Activated T-helper 1 cell treated with anti-CD3 and anti-CD28 coated beads, Interleukin-2, amount 50 U/mL, for 16 hours (primary cell): ENCODE measurements at places on chromosomes 5 and 9.

DNA sequence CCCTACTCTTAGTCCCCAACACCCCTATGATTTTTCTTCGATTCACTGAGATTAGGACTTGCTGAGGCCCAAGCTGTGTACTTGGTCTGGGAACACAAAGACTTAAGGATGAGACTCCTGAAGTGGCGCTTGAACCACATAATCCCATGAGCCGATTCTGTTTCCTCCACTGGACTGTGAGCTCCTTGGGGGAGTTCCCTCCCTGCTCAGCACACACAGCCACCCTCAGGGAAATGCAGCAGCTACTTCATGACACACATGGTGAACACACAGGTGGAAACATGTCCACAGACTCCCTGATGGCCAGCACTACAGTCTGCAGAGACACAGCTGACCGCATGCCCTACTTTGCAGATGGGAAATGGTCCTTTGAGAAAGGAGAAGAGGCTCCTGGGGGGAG, 101.1 kb downstream of the C5orf15 start:
- no peak for DNase-seq

DNA sequence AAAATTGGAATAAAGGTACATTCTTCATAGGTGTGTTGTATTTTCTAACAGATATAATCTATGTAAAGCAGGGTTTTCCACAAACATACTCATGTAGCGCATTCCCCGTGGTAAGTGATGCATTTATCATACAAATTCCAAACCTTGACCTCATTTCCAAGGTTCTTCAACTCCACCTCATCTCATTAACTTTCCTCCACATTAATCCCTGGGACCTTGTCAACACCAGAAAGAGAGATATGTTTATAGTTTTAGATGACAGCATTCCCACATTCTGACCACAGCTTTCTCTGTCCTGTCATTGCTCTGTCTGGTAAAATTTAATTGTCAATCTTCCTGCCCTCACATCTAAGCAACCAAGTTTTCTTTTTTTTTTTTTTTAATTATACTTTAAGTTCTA, 415.1 kb downstream of the TMEM161B start:
- DNase-seq, result no peak

DNA sequence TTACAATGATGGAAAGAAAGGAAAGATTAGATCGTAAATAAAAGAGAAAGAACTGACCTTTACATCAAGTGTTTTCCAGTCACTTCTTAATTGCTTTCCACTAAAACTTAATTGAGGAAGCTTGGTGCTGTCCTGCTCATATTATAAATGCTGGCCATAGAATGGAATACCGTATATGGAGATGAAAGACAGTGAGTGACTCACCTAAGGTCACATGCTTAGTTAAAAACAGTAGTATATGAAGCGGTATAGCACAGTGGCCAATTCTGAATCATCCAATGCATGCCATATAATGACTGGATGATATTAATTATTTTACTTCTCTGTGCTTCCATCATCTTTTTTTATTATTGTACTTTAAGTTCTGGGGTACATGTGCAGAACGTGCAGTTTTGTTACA, 482.4 kb upstream of the SGCD start:
- DNase-seq, result no peak

DNA sequence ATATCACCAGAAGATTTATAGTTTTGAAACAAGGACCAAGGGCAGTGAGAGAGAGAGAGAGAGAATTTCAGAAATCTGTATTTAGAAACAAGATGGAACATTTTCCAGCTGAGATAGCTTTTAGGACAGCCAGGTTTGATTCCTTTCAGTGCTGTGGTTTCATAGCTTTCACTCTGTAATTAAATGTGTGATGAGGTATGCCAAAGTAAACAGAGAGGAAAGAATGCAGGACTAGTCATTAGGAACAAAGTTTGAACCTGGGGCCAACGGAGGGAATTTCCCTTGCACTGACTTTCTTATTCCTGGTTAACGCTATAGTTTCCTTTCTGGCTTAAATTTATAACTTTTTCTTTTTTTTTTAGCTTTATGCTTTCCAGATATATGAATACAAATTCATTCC, 10.0 kb upstream of the CCL28 start:
- no peak for DNase-seq

DNA sequence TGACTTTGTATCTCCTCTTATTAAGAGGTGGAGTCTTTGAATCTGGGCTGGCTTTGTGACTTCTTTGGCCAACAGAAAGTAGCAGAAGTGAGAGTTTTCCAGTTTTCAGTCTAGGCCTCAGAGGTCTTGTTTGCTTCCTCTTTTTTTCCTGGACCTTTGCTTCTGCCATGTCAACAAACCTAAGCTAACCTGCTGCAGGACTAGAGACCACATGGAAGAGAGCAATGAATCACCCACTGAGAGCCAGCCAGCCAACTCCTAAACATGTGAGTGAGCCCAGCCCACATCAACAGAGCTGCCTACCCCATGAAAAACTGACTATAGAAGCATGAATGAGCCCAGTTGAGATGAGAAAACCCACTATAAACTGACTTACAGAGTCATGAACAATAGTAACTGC, 29.9 kb downstream of the MRPL22 start:
- no peak for DNase-seq

DNA sequence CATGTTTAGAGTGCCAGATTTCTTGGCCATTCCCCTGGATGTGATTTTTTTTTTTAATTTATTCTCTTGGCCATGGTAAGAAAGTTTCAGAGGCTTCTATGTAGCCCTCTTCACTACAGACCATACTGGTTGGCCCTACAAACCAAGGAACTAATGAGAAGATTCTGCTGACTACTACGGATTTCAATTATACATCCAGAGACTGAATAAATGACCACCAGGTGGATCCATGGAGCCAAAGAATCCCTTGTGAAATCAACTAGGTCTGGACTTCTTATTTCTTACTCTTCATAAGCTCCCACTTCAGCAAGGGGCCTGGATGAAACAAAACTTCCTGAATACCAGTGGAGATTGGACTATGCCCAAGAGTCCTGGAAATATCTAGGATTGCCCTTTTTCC, 27.6 kb downstream of the ZNF622 start:
- DNase-seq, result no peak

DNA sequence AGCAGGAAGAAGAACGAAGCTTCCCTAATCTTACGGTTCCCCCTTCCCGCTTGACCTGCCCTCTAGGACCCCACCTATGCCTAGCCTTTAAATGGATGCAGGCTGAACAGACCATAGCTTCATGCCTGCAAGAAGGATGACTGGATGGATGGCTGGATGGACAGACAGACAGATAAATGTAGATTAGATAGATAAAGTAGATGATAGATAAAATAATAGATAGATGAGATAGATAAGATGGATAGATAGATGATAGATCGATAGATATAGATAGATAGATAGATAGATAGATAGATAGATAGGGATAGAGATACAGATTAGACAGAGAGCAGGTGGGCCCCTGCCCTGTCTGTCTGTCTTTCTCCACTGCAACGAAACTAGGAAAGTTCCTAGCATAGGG, 72.0 kb downstream of the GPR21 start:
- no peak for DNase-seq

DNA sequence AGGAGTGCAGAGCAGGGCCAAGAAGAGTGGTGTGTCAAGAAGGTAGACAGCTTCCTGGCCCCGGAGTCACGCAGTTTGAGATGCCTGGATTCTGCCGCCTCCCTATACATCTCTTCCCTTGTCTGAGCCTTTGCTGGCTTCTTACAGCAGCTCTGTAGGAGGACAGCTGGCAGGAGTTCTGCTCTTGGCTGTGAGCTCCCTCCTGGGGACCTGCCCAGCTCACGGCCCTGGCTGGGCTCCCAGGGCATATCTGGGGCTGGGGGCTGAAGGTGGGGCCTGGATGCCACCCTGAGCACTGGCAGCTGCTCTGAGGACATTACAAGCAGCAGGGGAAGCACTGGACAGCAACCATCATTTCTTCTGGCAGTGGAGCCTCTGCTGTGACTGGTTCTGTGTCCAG, 786 bp upstream of the TSSK1B start:
- DNase-seq, result no peak

GRCh38 chr9:4301296-4301695, 1.4 kb upstream of the GLIS3 start:
- no peak for DNase-seq

- DNase-seq, result no peak
Observed at GRCh38 chr5:73436535-73437100, 12.0 kb downstream of the FOXD1 start.

DNA sequence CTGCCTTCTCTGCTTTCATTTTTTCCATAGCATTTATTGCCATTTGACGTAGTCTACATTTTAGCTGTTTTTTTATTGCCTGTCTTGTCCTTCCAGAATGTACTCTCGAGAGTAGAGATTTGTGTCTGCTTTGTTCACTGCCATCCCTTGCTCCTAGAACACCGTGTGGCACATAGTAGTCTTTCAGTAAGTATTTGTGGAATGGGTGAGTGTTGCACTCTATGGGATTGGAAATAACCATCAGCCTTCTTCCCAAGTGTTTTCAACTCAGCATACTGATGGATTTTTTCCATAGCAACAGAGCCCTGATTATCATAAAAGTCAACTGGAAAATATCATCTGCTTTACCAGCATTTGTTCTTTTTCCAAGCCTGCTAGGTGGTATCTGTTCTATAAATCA, 462.6 kb downstream of the ENC1 start:
- DNase-seq, result no peak

- no peak for DNase-seq
Observed at GRCh38 chr9:137761032-137761431, 116.5 kb upstream of the CACNA1B start.

DNA sequence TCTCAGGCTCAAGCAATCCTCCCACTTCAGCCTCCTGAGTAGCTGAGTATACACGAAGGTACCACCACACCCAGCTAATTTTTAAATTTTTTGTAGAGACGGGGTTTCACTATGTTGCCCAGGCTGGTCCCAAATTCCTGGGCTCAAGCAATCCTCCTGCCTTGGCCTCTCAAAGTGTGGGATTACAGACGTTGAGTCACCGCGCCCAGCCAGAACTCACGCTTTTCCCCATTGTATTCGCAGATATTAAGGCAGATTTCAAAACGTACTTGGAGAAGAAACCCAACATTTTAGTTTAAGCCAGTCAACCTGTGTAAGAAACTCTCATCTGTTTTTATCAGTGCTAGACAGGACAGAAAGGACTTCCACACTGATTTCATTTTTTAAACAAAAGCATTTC, 26.6 kb downstream of the COL23A1 start:
- DNase-seq, result no peak

- DNase-seq, result no peak
Observed at GRCh38 chr9:122109035-122109813, 16.1 kb upstream of the TTLL11 start.

DNA sequence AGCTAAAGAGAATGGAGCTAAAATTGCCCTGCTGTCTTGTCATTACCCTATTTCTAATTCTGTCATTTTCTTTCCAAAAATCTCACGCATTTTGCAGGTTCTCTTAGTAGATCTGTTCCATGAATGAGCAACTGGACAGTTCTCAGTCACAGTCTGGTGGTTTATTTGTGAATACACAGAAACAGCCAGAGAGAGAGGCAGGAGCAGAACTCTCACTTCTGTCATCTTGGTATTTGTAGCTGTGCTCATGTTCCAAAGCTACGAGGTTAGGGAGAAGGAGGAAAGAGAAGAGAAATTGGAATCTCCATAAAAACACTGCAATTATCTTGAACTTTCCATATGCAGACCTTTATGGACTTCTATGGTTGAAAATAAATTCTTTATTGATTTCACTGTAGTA, 118.0 kb upstream of the OR13F1 start:
- DNase-seq, result no peak

DNA sequence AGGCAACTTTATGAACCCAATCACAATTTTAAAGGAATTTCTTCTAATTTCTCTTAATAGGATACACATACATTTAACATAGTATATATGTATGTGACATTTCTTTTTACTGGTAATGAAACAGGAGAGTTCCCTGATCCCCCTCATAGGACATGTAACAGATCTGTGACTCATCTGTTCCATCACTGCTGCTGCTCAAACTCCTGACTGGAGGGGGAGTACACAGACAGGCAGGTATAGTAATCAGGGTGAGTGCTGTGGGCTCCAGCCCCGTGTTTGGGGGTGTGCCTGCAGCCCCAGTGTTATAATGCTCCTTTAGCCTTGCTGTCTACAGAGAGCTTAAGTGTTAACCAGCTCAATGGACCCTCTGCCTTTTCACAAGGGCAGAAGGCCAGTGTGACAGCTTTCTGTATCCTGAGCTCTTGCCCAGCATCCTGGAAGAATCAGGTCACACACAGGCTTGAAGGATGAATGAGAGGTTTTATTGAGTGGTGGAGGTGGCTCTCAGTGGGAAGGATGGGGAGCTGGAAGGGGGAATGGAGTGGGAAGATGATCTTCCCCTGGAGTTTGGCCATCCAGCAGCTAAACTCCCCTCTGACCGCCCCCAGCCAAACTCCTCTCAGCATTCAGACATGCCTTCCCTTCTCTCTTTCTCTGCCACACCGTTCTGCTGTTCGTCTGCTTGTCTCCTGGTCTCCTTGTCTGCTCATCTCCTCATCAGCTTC, 161.3 kb downstream of the ZNF608 start:
- no peak for DNase-seq
